Endothelial cell of coronary artery (primary cell): ENCODE measurements at places on chromosomes 4 and X. TPM values are rescaled to one million over a fixed set of nuclear protein-coding genes. Genes with fewer than 3 reads are reported as not detected.

Gene PRR32
- total RNA-seq, result not detected in 2 replicates

Gene ARR3
- total RNA-seq, result not detected in 2 replicates

Gene SH3D19
- total RNA-seq, result 29.5 and 39.7 TPM in 2 replicates

Gene LRCH2
- 3.2 and 5.0 TPM in 2 replicates for total RNA-seq

Gene TMPRSS11D
- not detected in 2 replicates for total RNA-seq

Gene GAGE2A
- not detected in 2 replicates for total RNA-seq

Gene HERC5
- total RNA-seq, result 0.28 and 0.63 TPM in 2 replicates

Gene OTUD6A
- total RNA-seq, result not detected in 2 replicates

Gene BANK1
- under 0.01 and 0.28 TPM in 2 replicates for total RNA-seq

Gene IL21
- not detected in 2 replicates for total RNA-seq

Gene ANXA3
- total RNA-seq, result 219 and 338 TPM in 2 replicates

Gene CENPE
- total RNA-seq, result 7.5 and 20.8 TPM in 2 replicates

Gene SUPT20HL1
- not detected in 2 replicates for total RNA-seq

Gene SYTL4
- 14.2 and 17.2 TPM in 2 replicates for total RNA-seq

Gene HHIP
- 143 and 260 TPM in 2 replicates for total RNA-seq

Gene SLC49A3
- 1.7 and 3.3 TPM in 2 replicates for total RNA-seq

Gene SCD5
- total RNA-seq, result 37.3 and 52.5 TPM in 2 replicates

Gene ARMCX1
- 24.6 and 38.5 TPM in 2 replicates for total RNA-seq

Gene PNMA3
- total RNA-seq, result not detected in 2 replicates

Gene KLHL4
- total RNA-seq, result 18.8 and 32.0 TPM in 2 replicates

Gene TMSB15C
- total RNA-seq, result 3.6 and 5.3 TPM in 2 replicates

Gene DCLK2
- total RNA-seq, result 1.8 and 2.2 TPM in 2 replicates

Gene ADH6
- not detected in 2 replicates for total RNA-seq

Gene FAM236B
- not detected in 2 replicates for total RNA-seq

Gene TREX2
- total RNA-seq, result 2.8 and 3.7 TPM in 2 replicates

Gene ABLIM2
- total RNA-seq, result 0.27 and 0.85 TPM in 2 replicates

Gene POLA1
- 11.5 and 16.2 TPM in 2 replicates for total RNA-seq

Gene SMIM10
- 0.63 and 0.85 TPM in 2 replicates for total RNA-seq

Gene AWAT1
- total RNA-seq, result not detected in 2 replicates

Gene ADGRG4
- under 0.01 TPM in 1 of 2 replicates, not detected in the other for total RNA-seq

Gene FOXP3
- total RNA-seq, result not detected in 2 replicates

Gene AR
- 0.75 and 1.1 TPM in 2 replicates for total RNA-seq

Gene LGI2
- total RNA-seq, result under 0.01 TPM in 2 replicates

Gene NPY5R
- not detected in 2 replicates for total RNA-seq

Gene CXCL11
- 0.66 and 0.99 TPM in 2 replicates for total RNA-seq

Gene FMR1NB
- not detected in 2 replicates for total RNA-seq

Gene PABPC1L2B
- total RNA-seq, result not detected in 2 replicates

Gene FAM53A
- 1.3 and 1.4 TPM in 2 replicates for total RNA-seq

Gene FAM47A
- not detected in 2 replicates for total RNA-seq

Gene RHOXF2
- not detected in 2 replicates for total RNA-seq
